ENCODE measurements at places on chromosomes 4 and X.

DNA sequence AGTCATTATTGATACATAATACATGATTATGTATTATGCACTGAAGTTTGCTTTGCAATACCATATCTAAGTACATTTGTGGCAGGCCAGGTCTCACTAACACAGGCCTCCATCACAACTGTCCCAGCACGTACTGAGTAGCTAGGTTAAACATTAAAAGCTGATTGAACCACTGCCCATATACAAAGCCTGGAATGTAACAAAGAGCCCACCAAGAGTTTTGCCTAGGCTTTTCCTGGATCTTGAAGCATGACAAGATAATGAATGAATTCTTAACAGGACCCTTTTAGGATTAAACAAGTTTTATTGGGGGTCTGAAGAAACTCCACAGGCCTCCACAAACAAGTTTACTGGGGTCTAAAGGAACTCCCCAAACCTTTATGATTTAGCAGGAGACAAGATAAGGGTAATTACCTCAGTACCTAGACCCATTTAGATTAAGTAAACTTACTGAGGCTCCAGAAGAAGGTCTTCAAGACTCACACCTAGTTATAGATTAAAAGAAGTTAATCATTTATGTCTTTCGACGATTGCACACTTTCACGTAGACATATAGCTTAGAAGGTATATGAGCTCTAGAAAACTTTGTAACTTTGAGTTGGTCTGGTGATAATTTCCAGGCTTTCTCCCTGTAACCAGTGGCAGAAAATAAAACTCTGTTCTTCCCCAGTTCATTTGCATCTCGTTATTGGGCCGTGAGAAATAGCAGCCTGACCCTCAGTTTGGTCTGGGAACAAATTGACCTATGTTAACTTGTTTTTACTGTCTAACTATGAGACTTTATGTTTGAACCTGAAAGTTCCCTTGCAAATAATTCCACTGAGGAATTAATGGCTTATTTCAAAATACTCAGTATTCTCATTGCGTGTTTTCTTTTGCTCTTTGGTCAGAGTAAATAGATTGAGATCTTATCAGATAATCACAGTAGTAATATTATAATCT lies 84.8 kb downstream of the PHEX start:
- DNase-seq, result no peak

DNA sequence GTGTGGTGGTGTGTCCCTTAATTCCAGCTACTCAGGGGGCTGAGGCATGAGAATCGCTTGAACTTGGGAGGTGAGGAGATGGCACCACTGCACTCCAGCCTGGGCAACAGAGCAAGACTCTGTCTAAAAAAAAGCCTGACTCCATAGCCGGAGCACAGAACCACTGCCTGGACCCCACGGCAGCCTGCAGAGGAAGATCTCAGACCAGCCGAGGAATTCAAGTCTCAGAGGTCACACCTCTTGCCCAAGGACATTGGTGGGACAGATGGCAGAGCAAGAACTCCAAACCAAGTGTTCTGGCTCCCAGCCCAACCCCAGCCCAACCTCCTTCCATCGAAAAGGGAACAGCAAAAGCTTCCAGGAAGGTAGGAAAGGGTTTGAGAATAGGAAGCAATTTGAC lies 70.8 kb downstream of the SMIM20 start:
- no peak for DNase-seq

DNA sequence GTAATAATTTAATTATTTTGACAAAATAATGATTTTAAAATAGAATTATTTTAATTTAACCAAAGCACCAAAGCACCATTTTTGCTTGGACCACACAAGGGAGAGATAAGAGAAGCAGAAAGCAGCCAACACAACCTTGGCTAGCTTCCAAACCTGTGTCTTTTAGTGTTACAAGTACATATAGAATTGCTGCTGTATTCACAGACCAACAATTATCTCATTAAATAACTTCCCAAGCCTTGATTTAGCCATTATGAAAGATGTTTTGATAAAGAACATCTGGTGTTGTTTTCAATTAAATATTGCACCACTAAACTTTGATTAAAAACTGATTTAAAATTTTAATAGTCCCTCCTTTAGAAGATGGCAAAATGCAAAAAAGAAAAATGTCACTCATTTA lies 14.0 kb upstream of the IGFBP7 start:
- no peak for DNase-seq

- DNase-seq, result no peak
Measured at GRCh38 chrX:10875995-10876394, 235.1 kb upstream of the HCCS start.

- no peak for DNase-seq
Measured at GRCh38 chr4:152780267-152780778, 569 bp downstream of the ARFIP1 start.

GRCh38 chr4:127097061-127097460 lies 535.7 kb upstream of the INTU start:
- no peak for DNase-seq

DNA sequence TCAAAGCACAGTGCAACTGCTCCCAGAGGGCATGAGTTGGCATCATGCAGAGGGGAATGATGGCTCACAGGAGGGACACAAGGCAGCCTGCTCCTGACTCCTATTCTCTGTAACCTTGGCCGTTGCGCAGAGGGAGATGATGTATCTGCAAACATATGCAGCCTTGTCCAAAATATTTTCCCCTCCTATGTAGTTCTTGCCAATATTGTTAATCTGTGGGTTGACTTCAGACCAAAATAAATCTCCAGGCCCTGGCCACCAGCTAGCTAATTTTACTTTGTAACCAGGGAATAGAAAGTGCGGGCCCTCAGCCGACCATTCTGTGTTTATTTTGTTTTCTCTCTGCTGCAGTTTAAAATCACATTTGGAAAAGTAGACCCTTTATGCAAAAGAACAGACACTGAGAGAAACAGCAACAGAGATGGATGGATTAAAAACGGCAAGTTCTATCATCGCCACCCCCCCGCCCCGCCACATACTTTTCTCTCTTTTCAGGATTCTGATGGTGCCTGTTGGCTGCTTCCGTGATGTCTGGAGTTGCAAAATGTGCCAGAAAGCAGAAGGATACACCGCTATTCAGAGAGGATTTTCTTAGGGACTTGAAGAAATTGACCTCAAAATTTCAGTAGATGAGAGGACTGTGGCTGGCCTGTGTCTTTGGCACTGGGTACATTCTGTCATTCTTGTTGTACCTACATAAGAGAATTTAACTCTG lies 185.3 kb upstream of the BCOR start:
- DNase-seq, result no peak

GRCh38 chrX:14309431-14309830 lies 219.9 kb upstream of the GLRA2 start:
- no peak for DNase-seq

Data from nucleus accumbens (tissue), 56 donors.